Activated CD4-positive, alpha-beta T cell treated with anti-CD3 and anti-CD28 coated beads, Interleukin-2, amount 50 U/mL, for 24 hours (primary cell): ENCODE measurements at places on chromosomes 2 and 18.

- DNase-seq: no peak
Observed at GRCh38 chr2:97769308-97769707, 55.9 kb downstream of the ZAP70 start.

DNA sequence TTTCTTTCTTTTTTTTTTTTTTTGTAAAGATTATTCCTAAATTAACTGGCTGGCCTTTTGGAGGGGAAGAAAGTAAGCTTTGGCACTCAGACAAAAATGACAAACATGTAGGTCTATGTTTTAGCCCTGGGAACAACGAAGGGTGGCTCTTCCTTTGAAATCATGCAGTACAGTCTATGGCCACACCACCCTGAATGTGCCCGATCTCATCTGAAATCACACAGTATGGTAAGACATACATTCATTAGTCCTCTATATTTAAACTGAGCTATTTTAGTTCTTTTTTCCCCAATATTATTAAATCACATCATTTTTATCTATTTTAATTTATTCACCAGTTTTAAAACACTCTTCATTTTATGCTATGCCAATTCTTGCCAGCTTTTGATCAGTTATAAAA lies 48.2 kb downstream of the PLA2R1 start:
- DNase-seq: no peak

- no peak for DNase-seq
Observed at GRCh38 chr2:10668402-10669012, 21.3 kb downstream of the NOL10 start.

GRCh38 chr2:168564641-168565040 lies 108.6 kb downstream of the CERS6 start:
- DNase-seq: no peak

DNA sequence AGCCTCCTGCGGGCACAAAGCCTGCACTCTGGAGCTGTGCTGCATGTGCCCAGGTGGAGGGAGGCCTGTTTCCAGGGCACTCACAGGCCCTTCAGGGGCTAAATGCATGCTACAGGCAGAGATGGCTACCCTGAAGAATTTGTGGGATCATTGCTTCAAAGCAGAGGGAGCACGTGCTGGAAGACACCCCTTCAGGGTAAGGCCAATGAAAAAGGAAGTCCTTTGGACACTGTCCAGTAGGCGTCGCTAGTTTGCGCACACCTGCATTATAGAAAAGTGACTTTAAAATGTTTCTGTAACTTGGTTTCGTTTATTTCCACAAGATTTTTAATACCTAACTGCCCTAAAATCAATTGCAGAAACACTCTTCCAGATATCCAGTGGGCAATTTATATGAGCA lies 325.3 kb downstream of the ZNF516 start:
- no peak for DNase-seq

DNA sequence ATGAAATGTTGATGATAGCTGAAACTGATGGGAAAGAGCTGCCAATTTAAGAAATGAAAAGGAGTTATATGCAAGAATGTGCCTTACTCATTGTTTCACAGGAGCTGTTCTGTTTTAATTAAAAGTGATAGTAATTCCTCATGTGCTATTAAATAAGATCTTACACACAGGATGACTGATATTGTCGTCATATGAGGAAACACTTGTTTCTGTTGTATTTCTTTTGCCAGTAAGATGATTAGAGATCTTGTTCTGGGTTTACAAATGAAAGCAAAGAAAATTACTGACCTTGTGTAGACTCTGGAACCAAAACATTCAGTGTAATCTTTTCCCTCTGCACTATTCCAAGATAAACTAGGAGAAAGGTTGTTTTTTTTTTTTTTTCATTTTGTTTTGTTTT lies 123.6 kb downstream of the MAP3K20 start:
- DNase-seq: no peak

GRCh38 chr2:151486053-151486452 lies 76.4 kb downstream of the RIF1 start:
- DNase-seq: no peak
